ENCODE measurements at places on chromosomes 6 and 20.

DNA sequence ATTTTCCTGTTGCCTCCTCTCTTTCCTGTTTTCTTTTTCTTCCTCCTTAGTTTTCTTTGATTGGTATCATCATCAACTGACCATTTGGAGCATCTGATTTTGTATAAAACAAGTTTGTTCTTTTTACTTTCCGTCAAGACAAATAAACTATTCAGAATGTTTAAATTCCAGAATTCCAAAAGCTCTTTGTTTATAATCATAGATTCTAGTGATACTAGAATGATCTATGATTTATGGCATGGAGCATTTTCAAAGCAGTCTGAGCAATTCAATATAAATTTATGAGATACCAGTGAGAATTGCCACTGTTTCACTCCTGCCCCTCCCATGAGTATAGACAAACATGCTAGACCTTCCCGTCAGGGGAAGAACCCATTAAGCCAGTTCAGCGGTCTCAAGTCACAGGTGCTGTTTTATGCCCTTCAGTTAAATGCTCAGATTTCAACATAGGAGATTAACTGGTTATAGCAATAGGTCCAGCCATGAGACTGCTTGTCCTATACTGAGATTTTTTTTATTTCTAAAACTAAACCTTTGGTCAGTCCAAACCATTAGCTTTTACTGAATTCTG lies 60.7 kb downstream of the GRIK2 start:
- no peak for DNase-seq

DNA sequence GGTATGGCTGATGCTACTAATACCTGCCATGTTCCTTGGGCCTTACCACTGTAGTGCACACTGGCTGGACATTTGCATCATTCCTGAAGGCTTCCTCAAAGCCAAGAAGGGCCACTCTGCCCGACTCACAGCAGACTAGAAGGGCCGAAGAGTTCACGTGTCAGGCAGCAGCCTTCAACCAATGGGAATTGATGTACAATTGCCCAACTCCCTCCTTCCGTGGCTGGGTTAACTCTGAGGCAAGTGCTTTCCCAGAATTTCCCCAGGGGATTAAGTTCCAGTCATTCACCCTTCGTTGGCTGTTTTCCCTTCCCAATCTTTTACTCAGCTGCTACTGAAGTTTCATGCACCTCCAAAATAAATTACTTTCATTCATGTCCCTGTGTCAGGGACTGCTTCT lies 29.8 kb downstream of the PSMB9 start:
- no peak for DNase-seq

- DNase-seq, result no peak
Observed at GRCh38 chr6:44497807-44498206, 110.3 kb downstream of the CDC5L start.

GRCh38 chr6:146651482-146651863 lies 52.7 kb downstream of the ADGB start:
- DNase-seq, result no peak

DNA sequence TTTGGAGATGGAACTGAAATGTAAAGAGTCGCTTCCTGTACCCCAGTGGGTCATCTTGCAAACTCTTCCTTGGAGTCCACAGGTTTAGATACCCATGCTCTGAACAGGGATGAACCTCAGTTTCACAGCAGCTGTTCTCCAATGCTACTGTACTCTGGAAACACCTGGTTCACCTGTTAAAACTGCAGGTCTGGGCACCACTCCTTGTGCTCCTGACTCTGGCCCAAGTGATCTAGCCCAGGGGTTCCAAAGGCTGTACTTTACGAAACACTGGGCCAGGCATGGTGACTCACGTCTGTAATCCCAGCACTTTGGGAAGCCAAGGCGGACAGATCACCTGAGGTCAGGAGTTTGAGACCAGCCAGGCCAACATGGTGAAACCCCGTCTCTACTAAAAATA lies 102.1 kb downstream of the ATP9A start:
- no peak for DNase-seq

GRCh38 chr20:56249244-56249955 lies 868 bp downstream of the MC3R start:
- DNase-seq, result peak; percentile 7

DNA sequence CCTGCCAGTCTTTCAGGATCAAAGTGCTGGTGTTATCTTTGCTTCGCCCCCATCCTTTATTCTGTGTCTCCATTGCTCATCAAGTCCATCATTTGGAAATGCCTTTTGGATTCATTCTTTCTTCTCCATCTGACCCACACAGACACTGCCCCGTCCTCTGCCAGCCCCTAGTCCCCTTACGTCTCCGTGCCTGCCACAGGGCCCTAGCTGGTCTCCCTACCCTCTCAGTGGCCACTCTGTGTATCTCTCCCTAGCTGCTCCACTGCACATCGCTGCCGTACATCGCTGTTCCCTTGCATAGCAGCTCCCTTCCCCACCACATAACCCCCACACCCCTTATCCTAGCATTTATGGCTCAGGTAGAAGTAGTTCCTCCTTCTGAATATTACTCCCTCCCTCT lies 15.7 kb downstream of the PPP1R3G start:
- DNase-seq, result no peak

- DNase-seq, result no peak
Observed at GRCh38 chr6:113953346-113953745, 17.6 kb downstream of the HDAC2 start.

- no peak for DNase-seq
Observed at GRCh38 chr20:34175879-34176278, 63.8 kb upstream of the EIF2S2 start.
